ENCODE measurements at places on chromosomes 16 and 17.
A peak's percentile ranks its signal among the peaks of the same experiment; 100 is the strongest.

DNA sequence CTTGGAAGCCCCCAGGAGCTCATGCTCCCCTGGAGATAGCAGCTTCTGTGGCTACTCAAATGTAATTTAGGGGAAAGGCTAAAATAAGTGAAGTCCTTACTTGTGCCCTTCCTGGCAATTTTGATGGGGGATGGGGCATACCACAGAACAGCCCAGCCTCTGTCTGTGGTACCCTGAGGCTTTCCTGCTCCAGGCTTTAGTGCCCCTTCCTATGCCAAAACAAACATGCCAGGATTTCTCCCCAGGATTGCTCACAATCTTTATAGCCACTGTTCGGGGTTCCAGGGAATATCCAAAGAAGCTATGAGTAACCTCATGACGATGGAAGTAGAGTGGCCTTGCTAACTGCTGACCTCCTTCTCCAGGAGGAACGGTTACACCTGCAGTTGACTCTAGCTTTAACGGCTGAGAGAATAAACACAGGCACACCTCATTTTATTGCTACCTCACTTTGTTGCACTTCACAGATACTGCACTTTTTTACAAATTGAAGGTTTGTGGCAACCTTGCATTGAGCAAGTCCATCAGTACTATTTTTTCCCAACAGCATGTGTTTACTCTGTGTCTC lies 24.9 kb downstream of the CCL4 start:
- DNase-seq = no peak

DNA sequence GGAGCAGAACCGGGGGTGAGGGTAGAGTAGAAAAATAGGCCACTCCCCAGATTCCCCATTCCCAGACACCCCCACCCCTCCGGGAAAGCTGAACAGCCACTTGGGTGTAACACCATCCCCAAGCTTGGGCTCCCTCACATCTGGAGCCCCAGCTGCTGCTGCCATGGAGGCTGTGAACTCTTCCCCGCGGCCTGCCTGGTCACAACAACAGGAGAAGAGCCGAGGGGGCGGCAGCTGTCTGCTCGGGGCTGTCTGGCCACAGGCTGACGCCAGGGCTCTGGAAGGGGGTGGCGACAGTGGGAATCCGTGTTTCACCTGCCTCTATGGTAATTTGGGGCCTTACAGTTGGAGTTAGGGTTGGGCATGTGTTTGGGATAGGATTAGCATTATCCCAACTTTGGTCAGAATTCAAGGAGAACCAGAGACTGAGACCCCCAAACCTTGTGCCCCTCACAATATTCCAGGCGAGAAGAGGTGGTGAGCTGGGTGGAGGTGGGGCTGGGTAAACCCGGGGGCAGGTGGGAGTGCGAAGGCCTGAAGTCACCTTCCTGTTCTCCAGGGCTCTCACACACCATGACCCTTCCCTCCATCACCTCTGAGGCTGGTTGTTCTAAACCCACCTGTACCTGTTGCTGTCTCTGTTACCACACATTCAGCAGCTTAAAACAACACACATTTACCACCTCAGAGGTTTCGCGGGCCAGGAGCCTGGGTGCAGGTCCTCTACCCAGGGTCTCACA lies 29.7 kb upstream of the NXPH3 start:
- DNase-seq = no peak

DNA sequence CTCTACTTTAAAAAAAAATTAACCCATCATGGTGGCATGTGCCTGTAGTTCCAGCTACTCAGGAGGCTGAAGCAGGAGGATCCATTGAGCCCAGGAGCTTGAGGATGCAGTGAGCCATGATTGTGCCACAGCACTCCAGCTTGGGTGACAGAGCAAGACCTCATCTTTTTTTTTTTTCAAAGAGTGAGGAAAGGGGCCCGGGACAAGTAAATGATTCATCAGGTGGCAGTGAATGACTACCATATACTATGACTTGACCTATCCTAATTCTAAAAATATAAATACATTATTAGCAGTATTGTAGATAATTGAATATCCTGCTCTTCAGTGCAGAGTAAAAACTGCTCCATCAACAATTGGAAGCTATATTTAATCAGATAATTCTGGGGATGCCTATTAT lies 55.3 kb downstream of the CLUH start:
- no peak for DNase-seq

GRCh38 chr17:38674014-38674748 lies 576 bp downstream of the EPOP start:
- DNase-seq = no peak

- no peak for DNase-seq
Measured at GRCh38 chr17:61757168-61757567, 106.2 kb downstream of the BRIP1 start.

DNA sequence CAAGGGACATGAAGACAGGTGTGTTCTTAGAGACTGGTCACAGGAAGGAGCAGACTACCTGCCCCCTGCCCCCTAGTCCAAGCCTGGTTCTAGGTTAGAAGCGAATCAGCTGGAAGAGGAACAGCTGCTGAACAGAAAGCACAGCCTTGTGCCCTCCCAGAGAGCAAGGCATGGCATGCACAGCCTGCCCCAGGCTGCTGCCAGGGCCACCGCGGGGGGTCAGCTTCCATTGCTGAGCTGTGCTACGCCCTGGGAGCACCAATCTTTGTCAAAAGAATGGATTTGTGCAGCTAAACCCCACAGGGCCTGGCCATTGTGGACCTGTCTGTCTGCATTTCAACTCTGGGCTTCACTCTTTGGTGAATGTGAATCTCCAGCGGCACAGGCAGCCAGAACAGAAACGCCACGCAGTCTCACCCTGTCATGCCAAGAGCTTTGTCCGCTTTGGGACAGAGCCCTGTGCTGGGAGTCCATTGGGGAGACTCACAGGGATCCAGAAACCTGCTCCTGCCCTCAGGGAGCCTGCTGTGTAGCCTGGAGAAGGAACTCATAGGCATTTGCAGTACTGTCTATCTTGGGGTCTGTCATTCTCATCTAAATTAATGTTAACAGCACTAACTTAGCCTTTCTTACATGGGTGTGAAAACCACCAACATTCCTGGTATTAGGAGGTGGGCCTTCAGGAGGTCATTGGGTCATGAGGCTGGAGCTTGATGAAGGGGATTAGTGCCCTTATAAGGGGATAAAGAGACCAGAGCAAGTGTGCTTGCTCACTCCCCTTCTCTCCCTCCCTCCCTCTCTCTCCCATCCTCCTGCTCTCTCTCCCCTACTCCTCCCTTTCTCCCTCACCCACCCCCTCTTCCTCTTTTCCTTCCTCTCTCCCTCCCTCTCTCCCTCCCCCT lies 25.6 kb upstream of the CDRT4 start:
- no peak for DNase-seq

GRCh38 chr16:82605076-82605475 lies 21.7 kb upstream of the CDH13 start:
- DNase-seq = no peak

GRCh38 chr16:65876056-65876408 lies 490.5 kb upstream of the CDH5 start:
- peak; percentile 53 for DNase-seq

DNA sequence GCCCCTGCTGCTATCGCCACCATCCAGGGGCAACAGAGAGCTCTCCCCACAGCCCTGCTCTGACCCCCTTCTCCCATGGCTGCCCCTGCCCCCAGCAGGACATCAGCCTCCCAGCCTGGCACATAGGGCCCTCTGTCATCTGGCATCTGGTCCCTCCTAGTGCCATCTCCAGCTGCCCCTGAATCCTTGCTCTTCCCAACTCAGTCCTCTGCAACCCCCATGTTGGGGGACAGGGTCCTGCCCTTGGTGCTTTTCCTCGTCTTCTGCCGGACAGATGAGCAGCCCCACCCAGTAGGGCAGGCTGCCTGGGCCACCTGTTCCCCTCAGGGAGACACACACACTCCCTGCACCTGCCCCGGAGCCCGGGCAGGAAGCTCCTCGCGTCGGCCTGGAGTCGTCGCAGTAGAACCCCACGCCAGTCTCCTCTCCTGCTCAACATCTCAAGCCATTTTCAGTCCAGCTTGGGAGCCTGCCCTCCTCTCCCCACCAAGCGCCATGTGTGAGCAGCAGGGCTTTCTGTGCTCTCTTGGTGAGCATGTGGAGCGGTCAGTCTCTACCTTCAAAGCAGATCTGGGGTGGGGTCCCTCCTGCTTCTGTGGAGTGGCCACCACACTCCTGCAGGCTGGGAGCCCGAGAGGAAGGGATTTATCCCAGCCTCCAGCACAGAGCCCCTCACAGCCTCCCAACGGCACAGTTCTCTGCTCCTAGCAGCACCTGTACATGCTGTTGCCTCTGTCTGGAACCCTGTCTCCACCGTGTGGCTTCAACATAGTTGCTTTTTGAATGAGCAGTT lies 28.2 kb downstream of the TNFRSF13B start:
- DNase-seq = no peak

- DNase-seq = no peak
Measured at GRCh38 chr16:55492756-55493380, 13.9 kb downstream of the MMP2 start.

DNA sequence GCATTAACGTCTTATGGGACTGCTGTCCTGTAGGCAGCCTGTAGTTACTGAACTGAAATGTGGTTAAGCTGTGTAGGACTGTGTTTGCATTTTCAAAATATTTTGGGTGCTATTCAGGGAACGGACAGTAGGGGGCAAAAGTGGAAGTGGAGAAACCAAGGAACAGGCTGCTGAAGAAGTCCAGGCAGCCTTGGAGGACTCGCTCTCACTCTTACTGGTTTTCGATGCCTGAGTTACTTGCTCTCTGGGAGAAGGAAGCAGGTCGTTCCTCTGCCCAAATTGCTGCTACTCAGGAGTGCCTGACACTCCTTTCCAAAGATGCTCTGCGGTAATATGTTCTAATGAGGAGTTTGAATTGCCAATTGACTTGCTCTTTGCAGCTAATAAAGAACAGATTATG lies 64.5 kb upstream of the RBFOX1 start:
- no peak for DNase-seq

DNA sequence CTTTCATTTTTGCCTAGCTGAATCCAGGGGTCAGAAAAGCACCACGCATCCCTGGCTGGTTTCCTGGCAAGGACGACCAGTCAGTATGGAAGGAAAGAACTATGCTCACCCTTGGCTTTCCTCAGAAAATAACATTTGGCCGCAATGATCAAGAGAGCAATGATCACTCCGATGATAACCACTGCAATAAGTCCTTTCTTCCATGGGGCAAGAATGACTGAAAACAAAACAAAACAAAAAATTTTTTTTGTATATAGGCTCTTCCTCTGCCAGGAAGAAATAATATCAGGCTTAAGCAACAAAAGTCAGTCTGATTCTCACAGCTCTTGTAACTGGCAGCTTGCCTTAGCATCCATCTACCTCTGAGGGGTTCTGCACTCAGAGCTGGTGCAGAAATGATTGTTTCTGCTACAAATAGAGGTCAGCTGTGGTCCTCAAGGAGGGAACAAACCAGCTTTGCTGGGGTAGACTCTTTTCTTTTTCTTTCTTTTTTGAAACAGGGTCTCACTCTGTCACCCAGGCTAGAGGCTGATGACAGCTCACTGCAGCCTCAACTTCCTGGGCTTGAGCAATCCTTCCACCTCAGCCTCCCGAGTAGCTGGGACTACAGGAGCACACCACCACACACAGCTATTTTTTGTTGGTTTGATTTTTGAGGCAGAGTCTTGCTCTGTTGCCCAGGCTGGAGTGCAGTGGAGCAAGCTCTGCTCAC lies 35.7 kb downstream of the PECAM1 start:
- no peak for DNase-seq

GRCh38 chr17:64343833-64344637 lies 46.6 kb downstream of the PECAM1 start:
- DNase-seq = peak; percentile 47

DNA sequence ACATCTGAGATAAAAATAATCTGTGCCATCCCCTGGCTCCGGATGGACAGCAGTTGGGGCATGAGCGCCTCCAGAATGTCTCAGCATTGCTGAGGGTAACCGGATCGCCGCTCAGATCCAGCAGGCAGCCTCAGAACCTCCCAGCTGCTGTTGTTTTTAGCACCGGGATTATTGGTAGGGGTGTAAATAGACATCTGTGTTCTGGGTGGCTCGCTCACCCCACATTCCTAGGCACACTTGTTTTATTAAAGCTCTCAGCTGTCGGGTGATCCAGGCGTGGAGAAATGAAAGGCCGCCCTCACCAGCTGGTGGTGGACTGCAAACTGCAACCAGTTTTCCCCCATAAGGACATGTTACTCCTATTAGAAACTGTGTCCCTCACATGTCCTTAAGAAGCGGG lies 32.1 kb downstream of the MYH3 start:
- no peak for DNase-seq

DNA sequence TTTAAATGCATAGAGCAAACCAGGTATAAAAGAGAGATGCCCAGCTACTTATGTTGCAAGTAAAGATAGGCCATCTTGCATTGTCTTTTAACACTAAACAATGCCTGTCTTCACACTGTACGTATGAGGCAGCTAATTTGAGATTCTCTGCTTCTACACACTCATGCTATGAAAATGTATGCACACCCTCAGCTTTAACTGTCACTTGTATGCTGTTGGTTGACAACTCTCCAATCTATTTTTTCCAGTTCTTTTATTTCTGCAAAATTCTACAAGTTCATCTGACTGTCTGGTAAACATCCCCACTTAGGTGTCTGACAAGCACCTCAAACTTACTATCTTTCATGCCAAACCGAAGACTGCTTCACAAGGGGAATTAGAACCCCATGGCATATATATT lies 131.7 kb upstream of the SOX9 start:
- DNase-seq = no peak

GRCh38 chr17:11565591-11565990 lies 32.7 kb upstream of the DNAH9 start:
- DNase-seq = no peak

- DNase-seq = no peak
Measured at GRCh38 chr16:12159028-12159427, 182.5 kb downstream of the SNX29 start.

DNA sequence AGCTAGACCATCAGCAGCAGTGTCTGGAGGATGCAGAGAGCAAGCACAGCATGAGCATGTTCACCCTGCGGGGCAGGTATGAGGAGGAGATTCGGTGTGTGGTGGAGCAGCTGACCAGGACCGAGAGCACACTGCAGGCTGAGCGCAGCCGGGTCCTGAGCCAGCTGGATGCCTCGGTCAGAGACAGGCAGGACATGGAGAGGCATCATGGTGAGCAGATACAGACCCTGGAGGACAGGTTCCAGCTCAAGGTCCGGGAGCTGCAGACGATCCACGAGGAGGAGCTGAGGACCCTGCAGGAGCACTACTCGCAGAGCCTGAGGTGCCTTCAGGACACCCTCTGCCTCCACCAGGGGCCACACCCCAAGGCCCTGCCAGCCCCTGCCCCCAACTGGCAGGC lies 38.8 kb downstream of the PLD6 start:
- no peak for DNase-seq

DNA sequence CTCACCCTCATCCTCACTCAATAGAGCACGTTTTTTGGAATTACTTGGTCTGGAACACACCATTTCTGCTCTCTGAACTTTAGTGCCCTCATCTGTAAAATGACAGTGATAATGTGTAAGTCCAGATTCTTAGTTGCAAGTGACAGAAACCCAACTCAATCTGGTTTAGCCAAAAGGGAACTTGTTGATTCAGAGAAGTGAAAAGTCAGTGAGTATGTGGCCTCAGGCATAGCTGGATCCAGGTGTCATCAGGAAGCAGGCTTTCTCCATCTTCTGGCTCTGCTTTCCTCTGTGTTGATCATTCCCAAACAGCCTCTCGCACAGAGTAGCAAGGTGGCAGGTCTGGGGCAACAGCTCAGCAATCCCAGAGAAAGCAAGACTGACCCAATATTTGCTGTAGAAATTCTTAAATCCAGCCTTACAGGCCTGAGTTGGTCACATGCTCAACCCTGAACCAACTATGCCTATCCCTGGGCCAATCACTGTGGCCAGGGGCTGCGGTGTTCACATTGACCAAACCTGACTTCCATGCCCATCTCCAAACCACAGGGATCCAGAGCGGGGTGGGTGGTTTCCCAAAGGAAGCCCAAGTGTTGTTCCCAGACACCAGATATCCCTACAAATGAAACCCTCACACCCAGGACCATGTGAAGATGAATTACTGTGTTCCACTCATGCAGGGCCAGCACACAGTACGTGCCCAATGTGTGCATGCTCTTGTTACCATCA lies 23.3 kb upstream of the ALKBH5 start:
- DNase-seq = no peak
